ENCODE measurements at places on chromosomes 13 and 19.

DNA sequence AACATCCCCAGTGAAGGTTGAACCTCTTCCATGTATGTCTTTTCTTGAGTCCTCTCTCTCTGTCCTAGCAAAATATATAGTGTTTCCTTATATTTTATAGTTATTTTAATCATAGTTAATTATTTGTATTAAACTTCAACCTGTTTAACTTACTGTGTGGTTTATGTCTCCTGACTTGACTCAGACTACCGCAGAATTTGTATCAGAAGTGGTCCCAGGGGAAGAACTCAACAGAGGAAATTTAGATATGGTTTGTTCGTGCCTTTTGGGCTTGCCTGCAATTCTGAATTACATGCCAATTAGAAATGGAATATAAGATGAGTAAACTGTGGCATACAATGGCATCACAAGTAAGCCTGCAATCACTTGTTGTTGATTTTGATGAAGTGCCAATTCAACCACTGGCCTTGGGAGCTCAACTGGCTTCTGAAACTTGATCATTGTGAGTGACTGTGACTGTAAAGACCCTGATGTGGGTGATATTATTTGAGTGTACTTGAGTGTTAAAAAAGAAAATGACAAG is 1459.5 kb upstream of the PCDH20 start:
- no peak for DNase-seq

GRCh38 chr13:46530084-46530935 is 22.7 kb upstream of the LRCH1 start:
- no peak for DNase-seq

DNA sequence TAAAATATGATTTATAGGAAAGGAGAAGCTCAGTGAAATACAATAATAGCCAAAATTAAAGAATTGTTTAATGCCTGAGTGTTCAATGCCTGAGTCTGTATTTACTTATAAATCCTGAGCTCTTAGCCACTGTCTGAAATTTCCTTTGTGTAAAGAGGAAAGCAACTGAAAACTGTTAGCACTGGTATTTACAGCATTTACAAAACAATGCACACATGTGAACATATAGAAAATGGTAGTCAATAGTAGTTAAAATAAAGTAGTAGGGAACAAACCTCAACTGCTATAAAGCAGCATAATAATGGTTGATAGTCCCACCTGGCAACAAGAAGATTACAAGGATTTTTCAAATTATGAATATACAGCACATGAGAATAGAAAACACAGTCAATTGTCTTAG is 1137.1 kb upstream of the ATXN8OS start:
- no peak for DNase-seq

GRCh38 chr19:46678110-46678732 is 17.2 kb upstream of the DACT3 start:
- peak; percentile 57 for DNase-seq

GRCh38 chr13:43299374-43299773 is 276.0 kb downstream of the DNAJC15 start:
- DNase-seq = no peak
